ENCODE measurements at places on chromosomes 1 and 21.

DNA sequence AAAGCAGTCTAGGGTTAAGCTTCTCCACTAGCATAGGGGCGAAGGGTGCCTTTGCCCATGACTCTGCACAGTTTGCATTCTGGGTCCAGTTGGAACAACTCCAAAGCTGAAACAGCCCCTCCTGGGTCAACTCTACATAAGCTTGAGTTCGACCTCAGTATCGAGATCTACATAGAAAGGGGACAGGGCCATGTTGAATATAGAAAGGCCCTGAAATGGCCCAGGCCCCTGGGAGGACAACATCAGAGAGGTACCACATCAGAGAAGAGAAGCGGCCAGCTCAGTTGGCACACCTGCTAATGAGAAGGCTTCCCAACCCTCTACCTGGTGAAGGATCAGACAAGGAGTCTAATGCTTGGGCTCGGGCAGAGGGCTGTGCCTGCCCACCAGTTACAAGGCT lies 1.6 kb downstream of the DENND2D start:
- DNase-seq = no peak

- no peak for DNase-seq
Measured at GRCh38 chr21:29939104-29939923, 482 bp downstream of the GRIK1 start.

- no peak for DNase-seq
Measured at GRCh38 chr1:10569531-10569930, 94.8 kb downstream of the PEX14 start.

GRCh38 chr1:179197690-179198297 lies 31.7 kb downstream of the ABL2 start:
- DNase-seq = no peak

DNA sequence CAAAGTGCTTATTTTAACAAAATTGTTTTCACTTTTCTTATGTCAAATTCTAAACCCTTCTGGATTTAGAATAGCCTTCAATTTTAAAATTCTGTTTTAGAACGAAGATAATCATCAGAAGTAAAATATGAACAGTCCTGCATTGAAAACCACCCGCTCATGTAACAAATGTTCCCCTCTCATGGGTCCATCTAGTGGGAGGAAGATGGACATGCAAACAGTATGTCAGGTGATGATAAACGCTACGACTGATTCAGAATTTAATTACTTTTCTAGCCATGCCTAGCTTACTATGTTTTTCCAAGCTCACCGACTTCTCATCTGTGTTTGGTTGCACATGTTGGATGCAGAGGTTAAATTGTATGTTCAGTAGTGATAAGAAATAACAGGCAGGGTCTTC lies 23.5 kb downstream of the SOD1 start:
- DNase-seq = no peak

DNA sequence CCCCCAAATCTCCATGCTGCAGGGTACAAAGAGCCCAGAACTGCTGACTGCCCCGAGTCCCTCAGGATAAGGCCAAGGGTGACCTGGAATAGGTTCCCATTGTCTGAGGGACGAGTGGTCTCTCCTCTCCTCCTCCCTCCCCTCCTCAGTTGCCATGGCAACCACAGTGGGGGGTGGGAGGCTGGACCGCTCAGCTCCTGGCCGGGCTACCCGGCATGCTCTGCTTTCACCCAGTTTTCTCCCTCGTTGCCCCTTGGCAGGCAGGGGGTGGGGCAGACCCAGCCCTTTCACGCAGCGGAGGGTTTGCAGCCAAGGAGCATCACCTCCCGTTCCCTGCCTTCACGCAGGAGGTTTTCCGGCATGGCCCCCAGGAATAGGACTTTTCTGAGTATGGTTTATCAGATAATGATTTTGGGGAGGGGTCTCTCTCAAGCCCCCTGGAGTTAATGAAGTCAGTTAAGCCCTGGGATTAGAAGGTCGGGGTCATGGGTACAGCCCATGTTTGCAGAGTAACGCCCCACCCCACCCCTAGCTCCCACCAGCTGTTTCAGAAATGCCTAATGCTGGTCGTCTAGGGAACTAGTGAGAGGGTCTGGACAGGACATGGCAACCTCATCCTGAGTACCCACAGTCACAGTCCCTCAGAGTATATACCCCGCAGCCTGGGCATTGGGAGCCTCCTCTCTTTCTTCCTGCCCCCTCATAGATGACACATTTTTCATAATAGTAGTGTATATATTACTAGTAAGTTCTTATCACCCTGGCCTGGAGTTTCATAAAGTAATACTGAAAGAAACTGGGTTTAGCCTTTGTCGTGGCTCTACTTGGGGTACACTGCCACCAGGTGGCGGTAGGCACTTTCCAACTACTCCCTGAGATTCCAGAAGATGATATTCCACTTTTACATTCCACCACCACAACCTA lies 20.7 kb downstream of the C1QB start:
- DNase-seq = peak; percentile 20

DNA sequence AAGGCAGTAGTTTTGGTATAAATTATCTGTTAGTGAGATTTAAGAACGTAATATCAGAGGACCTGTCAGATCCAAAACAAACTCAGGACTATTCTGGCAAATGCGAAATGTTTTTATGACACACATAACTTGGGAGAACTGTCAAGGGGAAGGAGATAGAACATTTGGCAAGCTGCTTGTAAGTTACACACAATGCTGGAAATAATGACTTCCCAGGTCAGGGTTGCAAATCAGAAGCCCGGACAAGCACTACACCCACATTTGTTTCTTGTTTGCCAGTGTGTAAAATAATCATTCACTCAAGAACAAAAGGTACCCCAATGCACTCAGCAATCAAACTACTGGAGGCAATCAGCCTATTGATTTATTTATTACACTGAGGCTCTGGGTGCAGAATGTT lies 354.7 kb downstream of the KCNH1 start:
- no peak for DNase-seq

- DNase-seq = no peak
Measured at GRCh38 chr1:207054491-207054890, 1.4 kb downstream of the PFKFB2 start.

- DNase-seq = peak; percentile 69
Measured at GRCh38 chr1:63148825-63149645, 173.3 kb upstream of the FOXD3 start.

DNA sequence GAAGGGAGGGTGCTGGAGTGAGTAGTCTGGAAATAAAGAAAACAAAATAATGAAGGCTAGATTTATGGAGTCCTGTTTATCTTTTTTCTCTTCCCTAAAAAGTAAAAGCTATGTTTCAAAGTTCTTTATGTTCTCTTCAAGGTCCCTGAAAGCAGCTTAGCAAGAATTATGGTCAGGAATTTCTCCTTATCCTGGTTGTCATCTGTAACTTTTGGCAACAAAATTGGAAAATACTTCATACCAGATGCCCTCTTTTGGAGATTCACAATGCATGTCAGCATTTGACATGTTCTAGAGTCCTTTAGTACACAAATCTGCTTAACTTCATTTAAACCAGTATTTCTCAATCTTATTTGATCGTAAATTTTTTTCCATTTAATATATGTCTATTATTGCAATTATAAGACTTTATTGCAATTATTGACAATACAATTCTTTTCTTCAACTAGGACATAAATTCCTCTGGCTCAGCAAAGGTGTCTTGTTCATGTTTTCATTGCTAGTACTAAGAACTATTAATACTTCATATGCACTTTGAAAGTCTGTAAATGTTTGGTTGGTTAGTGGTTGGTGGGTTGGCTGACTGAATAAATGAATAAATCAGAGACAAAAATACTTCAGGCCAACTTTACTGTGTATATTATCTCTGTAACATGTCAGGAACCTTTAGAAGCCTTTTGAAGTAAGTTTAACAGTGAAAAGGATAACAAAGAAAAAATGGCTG lies 101.5 kb downstream of the ATP1B1 start:
- no peak for DNase-seq

GRCh38 chr1:198523182-198523950 lies 17.1 kb downstream of the ATP6V1G3 start:
- DNase-seq = no peak

DNA sequence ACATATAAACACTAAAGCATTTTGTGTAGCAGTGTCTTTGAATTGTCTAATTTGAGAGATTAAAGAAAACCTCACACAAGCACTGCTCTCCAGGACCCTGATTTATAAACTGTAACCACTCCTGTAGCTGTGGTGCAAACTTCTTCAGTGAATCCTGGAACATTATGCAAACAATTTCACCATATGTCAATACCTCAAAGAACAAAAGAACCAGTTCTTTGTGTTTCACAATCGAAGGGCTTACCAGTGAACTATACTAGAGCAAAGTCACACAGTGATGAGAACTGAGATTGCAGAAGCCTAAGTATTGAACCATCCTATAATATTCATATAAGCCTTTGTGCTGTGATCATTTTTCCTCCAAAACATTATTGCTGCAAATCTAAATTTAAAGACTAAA lies 21.5 kb downstream of the DPH5 start:
- no peak for DNase-seq

- no peak for DNase-seq
Measured at GRCh38 chr1:86140281-86140880, 16.2 kb downstream of the COL24A1 start.

- no peak for DNase-seq
Measured at GRCh38 chr21:26117324-26117971, 53.1 kb downstream of the APP start.

- no peak for DNase-seq
Measured at GRCh38 chr1:113977906-113978305, 1.4 kb upstream of the OLFML3 start.
